ENCODE measurements at places on chromosomes 1 and 21.

- no peak for DNase-seq
Observed at GRCh38 chr1:59805554-59805953, 9.2 kb upstream of the HOOK1 start.

DNA sequence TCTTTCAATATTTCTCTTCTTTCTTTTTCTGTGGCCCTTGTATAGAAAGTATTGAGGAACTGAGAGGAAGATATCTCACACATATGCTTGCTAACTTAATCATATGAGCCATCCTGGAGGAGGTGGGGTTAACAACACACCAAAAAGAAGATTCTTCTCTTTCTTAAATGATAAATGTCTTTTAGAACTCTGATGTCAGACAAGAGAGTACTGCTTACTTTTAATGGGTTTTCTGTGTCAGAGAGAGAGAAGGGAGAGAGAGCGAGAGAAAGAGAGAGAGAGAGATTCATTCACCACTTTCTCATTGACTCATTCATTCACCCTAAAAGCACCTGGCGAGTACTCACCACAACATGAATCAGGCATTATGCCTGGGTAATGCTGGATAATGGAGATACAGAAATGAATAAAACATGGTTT lies 250.3 kb upstream of the SGIP1 start:
- no peak for DNase-seq

GRCh38 chr1:87194271-87194774 lies 134.4 kb upstream of the LMO4 start:
- no peak for DNase-seq

DNA sequence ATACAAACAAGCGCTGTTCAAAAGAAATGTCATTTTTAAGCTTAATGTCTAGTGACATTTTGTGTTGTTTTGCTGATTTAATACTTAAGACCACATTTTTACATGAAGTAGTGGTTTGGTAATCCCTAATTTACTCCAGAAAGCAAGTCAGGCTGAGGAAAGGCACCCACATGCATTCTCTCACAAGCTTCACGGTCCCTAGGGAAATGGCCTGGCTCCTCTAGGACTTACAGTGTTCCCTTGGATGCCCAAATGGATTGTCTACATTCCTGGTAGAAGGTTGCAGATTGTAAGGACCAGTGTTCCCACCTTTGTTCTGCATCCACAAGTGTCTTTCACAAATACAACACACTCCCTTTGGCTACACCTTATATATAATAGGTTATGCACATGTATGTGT lies 9.5 kb downstream of the GPSM2 start:
- DNase-seq = no peak

DNA sequence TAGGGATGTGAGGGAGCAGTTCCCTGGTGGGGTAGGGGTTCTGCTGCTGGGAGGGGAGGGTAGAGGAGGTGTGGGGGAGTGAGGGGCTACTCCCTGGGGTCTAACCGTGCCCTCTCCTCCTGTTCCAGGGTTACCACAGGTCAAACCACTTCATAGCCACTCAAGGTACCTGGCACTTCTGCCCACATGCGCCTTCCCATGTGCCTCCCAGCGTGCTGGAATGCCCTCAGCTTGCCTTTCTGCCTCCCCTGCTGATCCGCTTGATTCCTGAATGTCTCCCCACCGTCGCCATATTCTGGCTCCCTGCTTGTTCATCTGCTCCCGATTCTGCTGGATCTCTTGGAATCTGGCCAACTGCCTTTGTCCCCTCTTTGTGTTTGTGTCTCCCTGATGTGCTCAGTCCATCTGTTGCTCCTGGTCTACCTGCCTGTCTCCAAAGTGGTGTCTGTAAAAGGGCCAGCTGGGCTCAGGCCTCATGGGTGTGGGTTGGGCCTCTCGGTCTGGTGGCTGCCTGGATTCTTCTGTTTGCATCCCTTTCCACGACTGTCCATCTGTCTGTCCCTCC lies 74.4 kb downstream of the PTPRU start:
- no peak for DNase-seq

DNA sequence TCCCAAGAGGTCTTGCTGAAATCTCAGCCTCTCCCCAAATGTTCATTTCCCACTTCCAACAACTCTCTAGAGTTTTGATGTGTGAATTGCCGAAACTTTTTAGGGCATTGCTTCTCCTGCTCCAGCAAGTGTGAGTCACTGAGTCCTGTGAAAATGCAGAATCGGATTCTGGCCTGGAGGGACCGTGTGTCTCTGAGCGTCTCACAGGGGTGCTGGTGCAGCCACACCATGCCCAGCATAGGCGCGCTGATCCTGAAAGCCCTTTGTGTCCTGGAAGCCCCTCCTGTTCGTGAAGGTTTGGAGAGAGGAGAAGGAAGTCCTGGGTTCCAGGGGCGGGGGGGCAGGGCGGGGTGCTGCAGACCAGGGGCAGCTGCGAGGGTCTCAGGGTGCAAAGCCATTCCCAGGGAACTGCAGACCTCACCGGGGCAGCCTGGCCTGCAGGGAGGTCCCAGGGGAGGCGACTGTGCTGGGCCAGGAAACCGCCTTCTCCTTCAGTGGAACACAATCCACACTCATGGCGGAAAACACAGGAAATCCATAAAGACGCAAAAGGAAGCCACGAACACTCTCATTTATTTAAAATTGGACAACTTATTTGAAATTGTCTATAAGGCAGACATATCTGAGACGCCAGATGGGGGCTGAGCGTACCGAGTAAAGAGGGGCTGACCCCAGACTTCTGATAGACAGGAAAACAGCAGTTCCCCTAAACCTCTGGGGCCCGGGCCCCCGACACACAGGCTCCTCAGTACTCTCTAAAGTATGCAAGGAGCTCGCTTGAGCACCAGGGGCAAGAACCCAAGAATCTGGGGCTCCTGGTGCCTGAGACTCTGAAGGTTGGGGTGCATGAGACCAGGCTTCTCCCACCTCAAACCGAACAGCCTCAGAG lies 43.5 kb upstream of the ADARB1 start:
- peak; percentile 65 for DNase-seq

DNA sequence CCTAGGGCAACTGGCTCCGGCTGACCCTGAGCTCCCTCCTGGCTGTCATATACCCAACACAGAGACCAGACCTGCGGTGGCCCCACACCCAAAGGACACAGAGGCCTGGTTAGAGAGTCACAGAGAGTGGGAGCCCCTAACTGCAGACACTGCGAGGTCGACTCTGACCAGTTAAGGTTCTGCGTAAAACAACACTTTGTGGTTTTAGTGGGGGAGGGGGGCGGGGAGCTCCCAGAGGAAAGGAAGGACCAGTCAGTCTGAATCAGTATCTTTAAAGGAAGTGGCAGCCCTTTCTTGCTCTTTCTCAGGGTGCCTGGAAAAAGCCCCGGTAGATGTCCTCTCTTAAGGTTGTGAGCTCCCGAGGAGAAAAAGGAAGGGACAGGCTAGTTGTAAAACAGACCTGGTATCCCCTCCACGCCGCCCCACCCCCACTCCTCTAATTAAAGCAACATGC lies 2.4 kb downstream of the SSBP3 start:
- peak; percentile 55 for DNase-seq
